ENCODE measurements at places on chromosomes 2 and 18.

GRCh38 chr2:240247241-240247867, 106.9 kb upstream of the OTOS start:
- DNase-seq, result no peak

- DNase-seq, result no peak
Observed at GRCh38 chr18:79949697-79950487, 1.6 kb downstream of the SLC66A2 start.

DNA sequence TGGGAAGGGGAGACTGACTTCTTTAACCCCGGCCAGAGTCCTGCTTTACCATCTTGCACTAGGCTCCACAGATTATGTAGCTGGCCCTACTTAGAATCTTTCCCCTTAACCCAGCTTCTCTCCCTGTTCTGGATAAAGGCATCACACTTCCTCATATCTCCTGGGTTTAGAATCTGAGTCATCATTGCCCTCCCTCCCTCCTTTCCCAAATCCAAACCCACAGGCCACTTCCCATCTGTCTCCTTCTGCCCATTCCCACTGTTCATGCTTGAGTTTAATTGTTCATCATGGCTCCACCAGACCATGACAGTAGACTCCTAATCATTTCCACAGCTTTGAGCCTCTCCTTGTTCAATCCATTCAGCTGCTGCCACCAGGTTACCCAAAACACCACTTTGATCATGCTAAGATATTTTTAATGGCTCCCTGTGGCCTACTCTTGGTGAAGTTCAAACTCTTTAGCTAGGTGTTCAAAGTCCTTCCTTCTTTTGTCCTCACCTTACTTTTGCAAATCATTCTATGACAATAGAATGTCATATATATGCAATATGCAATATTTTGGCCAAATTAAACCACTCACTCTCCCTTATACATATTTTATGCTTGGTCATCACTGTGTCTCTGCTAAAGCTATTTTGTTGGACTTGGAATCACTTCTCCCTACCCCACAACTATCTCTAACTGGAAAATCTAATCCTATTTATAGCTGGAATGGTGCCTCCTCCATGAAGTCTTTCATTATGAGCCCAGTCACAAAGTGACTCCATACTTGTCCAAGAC, 5.5 kb downstream of the PDE11A start:
- DNase-seq, result no peak

DNA sequence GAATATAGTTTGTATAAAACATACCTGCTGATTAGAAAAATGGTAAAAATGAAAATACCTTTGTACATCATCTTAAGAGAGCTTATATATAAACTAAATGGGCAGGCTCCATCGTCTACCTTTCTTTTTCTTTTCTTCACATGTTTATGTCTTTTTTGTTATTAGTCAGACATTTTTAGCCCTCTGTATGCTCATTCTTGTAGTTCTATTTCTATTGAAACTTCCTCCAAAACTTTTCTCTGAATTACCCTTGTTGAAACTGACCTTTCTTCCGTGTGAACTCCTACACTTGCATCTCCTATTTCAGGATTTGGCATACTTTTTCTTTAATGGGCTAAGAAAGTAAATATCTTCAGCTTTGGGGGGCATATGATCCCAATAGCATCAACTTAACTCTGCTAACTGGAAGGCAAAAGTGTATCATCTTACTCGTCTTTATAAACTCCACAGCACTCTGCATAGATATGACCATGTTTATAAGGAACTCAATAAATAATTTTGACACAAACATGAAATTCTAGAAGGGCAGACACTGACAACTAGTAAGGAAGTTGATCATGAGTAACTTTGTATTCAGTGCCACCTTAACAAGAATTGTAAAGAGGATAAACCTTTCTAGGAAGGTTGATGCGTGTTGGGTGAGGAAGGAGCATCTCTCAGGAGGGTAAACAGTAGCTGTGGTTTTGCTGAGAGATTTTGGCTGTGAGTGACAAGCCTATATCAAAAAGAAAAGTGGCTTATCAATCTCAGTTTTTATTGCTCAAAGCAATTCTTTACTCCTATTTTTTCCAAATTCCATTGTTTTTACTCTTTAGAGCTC, 127.6 kb downstream of the PIK3C3 start:
- DNase-seq, result no peak

- no peak for DNase-seq
Observed at GRCh38 chr2:201406077-201406662, 45.1 kb downstream of the TRAK2 start.

- no peak for DNase-seq
Observed at GRCh38 chr2:127134235-127134634, 27.3 kb upstream of the BIN1 start.

DNA sequence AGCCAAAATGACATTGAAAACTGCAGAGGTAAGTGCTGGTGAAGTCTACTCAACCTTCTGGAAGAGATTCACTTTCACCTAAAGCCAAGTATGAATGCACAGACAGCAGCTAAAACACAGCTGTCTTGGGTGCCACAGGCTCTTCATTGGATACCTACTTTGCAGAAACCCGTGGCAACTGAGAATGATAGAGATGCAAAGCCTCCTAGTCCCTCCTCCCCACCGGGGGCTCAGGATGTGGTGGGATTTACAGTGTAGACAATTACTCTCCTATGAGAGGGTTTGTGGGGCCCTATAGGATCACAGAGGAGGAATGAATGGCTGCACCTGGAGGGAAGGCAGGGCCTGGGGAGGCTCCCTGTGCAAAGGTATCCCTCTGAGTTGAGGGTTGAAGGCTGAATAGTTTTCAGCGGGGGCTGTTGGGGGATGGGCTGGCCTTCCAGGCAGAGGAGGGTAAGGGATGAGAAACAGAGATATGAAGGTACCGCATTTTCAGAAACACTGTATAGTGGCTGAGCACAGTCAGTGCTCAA, 131.6 kb downstream of the RNF144A start:
- no peak for DNase-seq

DNA sequence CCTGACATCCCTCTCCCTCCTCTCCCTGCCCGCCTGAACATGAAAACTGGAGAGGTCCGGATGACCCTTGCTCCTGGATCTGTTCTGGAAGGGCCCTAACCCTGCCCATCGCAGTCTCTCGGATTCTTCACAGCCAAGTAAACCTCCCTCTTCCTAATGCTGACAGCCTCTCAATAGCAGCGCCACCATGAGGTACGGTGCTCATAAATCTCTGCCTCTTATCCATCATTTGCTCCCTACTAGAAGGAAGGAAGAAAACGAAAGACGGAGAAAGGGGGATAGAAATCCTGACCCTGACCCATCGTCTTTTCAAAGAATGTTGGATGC, 257.9 kb downstream of the BCL11A start:
- no peak for DNase-seq

DNA sequence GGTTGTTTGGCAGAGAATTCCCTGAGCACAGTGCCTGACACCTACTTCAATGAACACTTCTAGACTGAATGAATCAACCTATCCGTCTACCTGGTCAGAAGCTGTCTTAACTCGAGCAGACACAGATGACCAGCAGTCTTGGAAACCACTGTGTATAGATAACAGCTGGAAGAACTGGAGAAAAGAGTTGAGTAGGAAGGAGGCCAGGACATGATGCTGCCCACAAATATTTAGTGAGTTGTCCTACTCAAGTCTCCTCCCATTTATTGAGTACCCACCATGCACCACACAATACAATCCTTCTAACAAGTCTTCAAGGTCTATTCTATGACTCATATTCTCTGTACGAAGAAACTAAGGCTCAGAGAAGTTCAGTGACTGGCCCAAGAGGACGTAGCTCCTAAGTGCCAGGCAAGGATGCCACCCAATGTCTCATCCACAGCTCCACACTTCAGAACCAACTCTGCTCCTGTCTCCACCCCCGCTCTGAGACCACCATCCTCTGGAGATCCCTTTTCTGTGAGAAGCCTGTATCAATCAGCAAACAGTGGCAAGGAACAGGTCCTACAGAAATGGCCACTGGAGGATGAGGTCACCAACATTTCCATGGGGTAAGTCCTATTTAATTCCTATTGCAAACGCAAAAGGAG, 62.2 kb downstream of the GALNT14 start:
- DNase-seq, result no peak

DNA sequence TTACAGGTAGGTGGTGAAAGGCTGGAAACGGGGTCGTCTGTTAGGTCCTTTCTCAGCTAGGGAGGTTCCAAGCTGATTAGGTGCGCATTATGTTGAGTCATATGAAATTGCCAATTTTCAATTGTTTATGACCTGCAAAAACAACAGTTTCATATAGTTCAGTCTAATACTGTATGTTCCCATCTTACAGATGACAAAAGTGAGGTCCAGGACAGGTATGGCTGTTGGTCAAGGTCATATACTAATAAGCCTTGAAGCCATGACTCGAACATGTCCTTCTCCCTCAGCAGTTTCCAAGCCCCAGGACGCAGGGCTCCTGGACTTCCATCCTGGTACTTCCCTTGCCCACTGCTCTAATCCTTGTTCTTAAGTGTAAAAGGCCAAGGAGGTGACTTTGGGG, 81.7 kb upstream of the MCFD2 start:
- no peak for DNase-seq

DNA sequence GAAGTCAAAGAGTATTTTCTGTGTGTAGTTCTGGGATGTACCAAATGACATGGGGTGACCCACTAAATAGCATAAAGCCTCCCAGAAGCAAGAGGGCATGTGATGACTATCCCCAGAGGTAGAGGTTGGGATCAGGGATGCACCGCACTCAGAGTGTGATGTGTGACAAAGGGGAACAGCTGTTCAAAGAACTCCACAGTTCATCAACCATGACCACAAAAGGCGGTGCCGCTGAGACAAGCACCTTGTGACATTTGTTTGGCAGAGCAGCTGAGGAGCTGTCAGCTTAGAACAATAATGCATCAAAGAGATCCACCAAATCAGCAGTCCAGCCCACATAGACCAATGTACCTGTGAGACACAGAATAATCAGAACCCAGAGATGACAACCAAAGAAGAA, 81.3 kb downstream of the VWC2L start:
- peak; percentile 40 for DNase-seq

DNA sequence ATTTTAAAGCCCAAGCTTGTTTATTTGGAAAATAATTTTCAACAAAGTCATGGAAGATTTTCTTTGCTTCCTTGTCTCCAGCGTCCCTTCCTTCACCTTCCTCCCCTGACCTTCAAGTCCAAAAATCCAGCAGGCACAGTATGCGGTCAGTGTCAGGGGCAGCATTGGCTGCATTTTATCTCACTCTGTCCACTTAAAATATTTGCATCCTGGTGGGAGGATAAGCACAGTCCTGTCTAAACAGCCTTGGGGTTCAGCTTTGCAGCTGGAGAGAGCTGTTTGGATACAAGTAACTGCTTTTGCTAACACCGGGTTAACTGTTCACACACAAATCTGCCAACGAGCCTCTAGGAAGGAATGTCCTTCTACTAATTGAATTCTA, 318.1 kb downstream of the PDE11A start:
- DNase-seq, result no peak

DNA sequence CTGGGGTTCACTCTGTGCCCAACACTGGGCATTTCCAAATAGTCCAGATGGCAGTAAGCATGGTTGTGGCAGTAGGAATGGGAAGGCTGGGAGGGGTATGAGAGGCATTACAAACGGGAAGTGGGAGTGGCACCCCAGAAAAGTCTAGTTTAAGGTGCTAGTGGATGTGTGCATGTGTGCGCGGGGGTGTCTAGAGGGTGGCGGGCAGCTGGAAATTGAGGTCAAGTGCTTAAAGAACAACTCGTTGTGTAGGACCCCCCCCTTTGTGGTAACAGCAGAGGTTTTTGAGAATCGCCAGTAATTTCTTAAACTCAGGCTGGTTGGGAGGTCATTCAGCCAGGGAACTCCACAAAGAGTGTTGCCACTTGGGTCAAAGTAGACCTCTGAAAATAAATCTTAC, 69.9 kb downstream of the RHBDD1 start:
- DNase-seq, result no peak

- DNase-seq, result no peak
Observed at GRCh38 chr2:12271589-12271984, 445.1 kb upstream of the TRIB2 start.

GRCh38 chr2:241882091-241882625, 12.6 kb downstream of the RTP5 start:
- peak; percentile 63 for DNase-seq

GRCh38 chr2:64711252-64711800, 57.6 kb upstream of the SERTAD2 start:
- DNase-seq, result no peak

GRCh38 chr18:79884294-79884962, 67.0 kb downstream of the SLC66A2 start:
- no peak for DNase-seq

Data from NCI-H1092 treated with DMSO at 0.1 percent for 48 hours (cell line).